ENCODE measurements at places on chromosomes 2 and 18.

GRCh38 chr18:57901825-57902589, 98.9 kb upstream of the ATP8B1 start:
- peak; percentile 42 for DNase-seq

- peak; percentile 21 for DNase-seq
These were observed 90.1 kb downstream of the GAREM1 start for GRCh38 chr18:32380559-32380958.

GRCh38 chr2:236661061-236661761, 91.6 kb downstream of the ACKR3 start:
- DNase-seq = peak; percentile 73

GRCh38 chr2:68151037-68151436, 6.7 kb upstream of the PNO1 start:
- DNase-seq = no peak

- no peak for DNase-seq
These were observed 121.0 kb upstream of the NOL4 start for GRCh38 chr18:34345738-34346137.

DNA sequence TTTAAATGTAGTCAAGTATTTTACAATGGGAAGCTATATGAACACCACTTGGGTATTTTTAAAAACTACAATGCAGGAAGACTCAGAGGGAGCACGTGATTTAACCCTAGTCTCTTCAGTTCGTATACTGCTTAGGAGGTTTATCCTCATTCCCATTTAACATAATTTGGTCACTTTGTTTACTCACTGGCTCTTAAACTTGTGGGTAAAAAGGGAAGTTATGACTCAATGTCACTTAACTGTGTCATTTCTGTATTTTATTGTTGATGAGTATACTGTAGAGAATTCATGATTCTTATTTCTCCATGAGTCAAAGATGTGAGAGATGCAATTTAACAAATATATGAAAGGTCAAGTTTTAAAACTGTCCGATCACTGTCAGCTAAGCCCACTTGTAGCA, 48.2 kb downstream of the SLC66A3 start:
- DNase-seq = peak; percentile 16

DNA sequence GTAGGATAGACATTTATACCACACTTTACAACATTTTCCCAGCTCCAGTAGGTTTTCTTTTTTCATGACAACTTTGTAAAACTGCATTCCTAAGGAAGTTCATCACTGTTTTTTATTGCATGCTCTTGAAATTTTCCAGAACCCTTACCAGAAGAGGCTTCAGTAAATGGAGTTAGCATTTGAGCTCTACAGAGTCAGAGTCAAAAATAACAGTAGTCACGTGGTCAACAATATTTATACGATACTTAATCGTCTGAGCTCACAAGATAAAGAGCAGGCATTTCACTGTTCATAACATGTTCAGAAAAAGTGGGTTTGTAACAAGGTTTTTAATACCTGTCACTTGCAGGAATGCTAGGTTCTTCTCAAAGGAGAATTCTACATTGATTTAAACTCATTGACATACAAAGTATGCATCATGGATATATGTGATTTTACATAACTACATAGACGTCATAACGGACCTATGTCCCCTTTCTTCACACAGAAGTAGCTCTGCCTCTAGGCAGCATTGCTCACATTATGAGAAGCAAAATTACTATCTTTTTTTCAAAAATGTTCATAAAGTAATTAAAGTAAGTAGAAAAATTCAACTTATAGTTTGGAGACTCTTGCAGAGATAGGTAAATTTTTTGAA, 187.0 kb upstream of the COL3A1 start:
- peak; percentile 95 for DNase-seq

DNA sequence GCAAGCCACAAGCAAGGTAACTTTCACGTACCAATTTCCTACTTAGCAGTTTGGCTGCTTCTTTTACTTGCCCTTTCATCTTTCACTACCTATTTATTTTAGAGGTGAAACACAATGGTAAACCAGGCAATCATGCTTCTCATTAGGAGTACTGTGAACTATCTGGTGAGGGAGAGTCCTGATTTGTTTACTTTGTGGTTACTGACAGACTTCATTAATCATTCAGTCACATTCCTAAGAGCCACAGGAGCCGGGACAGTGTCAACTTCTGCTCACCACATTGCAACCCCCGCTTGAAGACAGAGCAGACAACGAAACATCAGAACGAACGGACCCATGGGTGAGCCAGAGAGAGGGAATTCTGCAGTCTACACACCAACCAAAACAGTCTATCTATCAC, 28.8 kb downstream of the TUBB6 start:
- DNase-seq = no peak

DNA sequence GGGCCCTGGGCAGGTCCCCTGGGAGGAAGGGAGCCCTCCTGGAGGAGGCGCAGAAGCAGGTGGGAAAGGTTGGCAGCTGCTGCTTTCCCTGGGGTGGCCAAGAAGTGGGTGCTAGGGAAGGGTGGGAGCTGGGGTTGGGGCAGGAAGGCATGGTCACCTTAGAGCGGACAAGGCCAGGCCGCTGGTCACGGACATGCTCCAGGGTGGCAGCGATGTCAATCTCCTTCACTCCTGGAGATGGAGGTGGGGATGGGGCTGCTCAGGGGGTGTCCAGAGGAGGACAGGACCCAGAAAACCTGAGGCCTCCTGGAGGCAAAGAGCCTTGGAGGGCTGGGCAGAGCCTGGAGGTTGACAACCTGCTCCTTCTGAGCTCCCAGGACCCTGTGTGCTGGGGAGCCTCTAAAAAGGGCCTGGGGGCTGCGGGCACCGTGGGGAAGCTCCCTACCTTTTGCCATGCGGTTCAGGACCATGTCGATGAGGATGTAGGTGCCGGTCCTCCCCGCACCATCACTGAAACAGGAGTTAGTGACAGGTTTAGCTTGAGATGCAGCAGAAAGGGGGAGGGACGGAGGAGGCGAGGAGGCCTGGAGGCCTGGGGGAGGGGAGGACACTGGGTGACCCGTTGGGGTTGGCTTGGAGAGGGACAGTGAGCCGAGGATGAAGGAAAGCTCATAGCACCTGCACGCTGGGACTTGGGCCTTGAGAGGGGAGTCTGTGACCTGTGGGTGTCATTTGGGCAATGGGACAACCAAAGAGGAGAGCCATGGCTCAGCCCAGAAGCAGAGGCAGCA, 11.4 kb downstream of the DNAJB2 start:
- DNase-seq = no peak

DNA sequence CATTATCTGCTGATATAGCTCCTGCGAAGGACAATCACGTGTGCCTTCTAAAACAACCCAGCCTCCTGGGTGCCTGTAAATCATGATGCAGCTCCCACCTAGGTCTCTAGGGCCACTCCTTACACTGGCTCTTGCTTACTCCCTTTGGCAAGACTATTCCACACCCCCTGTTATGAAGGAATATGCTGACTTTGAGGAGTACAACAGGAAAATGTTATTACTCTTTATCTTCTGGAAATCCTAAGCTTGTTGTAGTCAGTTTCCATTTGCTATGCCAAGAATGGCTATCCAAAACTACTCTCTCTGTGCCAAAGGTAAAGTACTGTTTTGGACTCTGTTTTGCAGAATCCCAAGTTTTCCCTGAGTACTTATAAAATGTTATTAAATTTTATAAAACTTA, 7.7 kb downstream of the SGO2 start:
- DNase-seq = peak; percentile 41

DNA sequence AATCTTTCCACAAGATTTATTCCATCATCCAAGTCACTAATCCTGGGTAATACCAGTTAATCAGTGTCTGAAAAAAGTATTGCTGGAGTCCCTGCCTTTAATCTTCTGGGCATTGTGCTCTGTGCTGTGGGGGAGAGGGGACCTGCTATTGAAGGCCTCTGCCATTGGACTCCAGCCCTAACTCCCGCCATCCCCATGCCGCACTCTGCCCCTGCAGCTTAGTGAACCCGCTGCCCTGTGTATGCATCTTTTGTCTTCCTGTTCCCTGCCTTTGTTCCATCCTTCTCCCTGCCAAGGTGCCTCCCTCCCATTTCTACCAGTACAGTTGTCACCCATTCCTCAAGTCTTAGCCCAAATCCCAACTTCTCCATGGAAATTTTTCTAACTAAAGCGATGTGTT, 113.8 kb upstream of the EPAS1 start:
- no peak for DNase-seq

- DNase-seq = no peak
These were observed 791.4 kb upstream of the FANCL start for GRCh38 chr2:59032499-59032898.

- no peak for DNase-seq
These were observed at the start of gene TNFRSF11A for GRCh38 chr18:62324917-62325805. TSS of gene TNFRSF11A (plus strand) at chr18:62325310. CDS start at chr18:62325353, 43 bp downstream.

- no peak for DNase-seq
These were observed 15.8 kb upstream of the SEMA4C start for GRCh38 chr2:96885432-96886347.

DNA sequence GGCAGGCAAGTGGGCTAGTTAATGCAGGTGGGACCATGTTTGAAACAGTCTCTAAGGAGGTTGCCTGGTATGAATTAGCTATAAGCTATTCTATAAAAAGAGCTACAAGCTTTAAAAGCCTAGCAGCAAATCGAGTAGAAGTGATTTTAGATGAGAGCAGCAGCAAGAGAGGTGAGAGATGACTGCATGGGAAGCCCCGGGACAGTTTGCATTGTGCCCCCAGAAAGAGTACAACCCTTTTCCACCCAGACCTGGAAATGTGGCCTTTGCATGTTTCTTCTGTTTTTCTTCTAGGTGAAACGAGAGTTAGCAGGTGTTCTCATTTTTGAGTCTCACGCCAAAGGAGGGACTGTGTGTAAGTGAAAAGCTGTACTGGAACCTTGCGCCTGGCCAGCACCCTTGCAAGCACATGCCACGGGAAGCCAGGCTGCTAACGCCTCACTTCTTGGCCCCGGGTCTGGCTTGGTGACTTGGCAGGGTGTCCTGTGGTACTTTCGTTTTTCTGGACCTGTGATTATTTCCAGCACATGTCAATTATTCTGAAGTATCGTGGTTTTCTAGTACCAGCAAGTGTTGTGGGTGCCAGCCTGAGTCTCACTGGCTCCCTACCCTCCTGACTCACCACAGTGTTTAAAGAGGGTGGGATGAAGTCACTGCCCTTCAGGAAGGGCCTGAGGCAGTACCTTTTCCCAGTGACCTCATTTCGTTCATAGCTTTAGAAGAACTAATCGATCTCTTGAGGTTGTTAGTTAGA, 90.3 kb upstream of the MAP3K20 start:
- peak; percentile 17 for DNase-seq

- DNase-seq = peak; percentile 79
These were observed 48.6 kb downstream of the SPRED2 start for GRCh38 chr2:65383541-65384488.

- peak; percentile 50 for DNase-seq
These were observed 265.4 kb downstream of the TRIB2 start for GRCh38 chr2:12982149-12982584.

- DNase-seq = no peak
These were observed 30.2 kb upstream of the GPR55 start for GRCh38 chr2:230955163-230955737.

GRCh38 chr18:5052491-5052890, 144.6 kb downstream of the AKAIN1 start:
- DNase-seq = no peak

DNA sequence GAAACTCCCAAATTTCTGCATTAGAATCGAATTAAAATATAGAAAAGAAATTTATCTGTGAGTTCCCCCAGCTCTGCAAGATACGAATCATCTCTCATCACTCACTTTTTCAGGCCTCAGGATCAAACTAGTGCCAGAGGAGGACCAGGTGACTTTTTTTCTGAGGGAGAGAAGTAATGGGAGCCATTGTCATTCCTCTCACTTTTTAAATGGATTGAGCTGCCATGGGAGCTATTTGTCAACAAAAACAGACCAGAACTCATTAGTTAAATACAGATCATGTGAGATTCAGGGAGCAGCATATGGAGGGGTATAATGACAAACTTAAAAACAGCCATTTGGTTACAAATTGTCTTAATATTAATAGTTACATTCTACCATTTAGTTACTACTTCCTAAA, 594.4 kb downstream of the DPP10 start:
- DNase-seq = no peak

GRCh38 chr2:241753493-241753892, 19.1 kb downstream of the D2HGDH start:
- DNase-seq = no peak

GRCh38 chr2:29617351-29617750, 304.0 kb downstream of the ALK start:
- no peak for DNase-seq

- DNase-seq = no peak
These were observed 56.7 kb downstream of the LBH start for GRCh38 chr2:30287857-30288513.

- no peak for DNase-seq
These were observed 152.1 kb downstream of the LPIN1 start for GRCh38 chr2:11898576-11898975.

DNA sequence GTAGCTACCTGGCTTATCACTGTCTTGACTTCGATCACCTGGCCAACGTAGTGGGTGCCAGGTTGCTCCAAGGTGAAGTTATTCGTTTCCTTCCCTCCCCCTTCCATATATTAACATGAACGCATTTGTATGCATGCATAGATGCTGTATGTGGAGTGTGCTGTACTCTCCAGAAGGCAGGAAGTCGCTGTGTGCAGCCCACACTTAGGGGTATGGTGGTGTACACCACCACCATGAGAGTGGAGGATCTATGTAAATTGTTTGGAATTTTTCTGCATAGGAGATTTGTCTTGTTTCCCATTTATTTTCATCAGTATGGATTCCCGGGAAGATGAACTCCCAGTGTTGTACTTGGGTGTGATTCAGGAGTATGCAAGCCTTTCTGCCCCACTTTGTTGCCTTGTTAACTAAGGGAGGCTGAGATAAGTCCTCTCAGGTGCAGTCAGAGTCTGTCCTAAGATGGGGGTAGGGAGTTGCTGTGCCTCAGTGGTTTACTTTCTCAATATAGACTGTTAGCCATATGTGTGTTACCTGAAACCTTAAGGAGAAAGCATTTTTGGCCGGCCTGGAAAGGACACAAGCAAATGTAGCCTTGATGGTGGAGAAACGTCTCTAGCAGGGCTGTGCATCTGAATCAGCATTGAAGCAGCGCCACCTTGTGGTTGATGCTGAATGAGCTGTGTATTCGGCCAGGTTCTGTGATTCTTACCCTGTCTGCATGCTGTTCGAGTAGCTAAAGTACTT, 149.8 kb downstream of the TANC1 start:
- peak; percentile 92 for DNase-seq

GRCh38 chr2:198297350-198297749, 493.0 kb downstream of the PLCL1 start:
- DNase-seq = no peak

- DNase-seq = peak; percentile 79
These were observed 21.1 kb upstream of the CHMP3 start for GRCh38 chr2:86584151-86584913.

GRCh38 chr18:35028536-35028935, 12.7 kb upstream of the MAPRE2 start:
- DNase-seq = peak; percentile 59
